ENCODE measurements at places on chromosomes 6 and 20.

DNA sequence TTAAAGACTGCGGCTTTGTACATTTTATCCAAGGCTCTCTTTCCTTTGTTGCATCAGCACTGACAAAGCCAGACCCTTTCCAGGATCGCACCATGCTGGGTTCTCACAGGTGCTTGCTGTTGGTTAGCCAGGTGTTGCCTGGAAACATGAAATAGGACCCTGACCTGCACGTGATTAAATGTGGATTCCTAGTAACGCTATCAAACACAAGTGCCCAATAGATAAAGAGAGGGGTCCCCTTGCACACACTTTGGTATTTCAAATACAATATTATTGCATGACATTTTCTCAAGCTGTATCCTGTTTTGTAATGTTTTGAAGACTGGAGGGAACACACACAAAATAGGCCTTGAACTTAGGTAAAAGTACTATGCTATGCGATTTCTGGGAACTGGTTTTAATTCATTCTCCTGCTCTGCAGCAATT lies 73.3 kb downstream of the AKAP12 start:
- DNase-seq, result no peak

GRCh38 chr6:95905132-95905531 lies 110.6 kb upstream of the FUT9 start:
- DNase-seq, result no peak

DNA sequence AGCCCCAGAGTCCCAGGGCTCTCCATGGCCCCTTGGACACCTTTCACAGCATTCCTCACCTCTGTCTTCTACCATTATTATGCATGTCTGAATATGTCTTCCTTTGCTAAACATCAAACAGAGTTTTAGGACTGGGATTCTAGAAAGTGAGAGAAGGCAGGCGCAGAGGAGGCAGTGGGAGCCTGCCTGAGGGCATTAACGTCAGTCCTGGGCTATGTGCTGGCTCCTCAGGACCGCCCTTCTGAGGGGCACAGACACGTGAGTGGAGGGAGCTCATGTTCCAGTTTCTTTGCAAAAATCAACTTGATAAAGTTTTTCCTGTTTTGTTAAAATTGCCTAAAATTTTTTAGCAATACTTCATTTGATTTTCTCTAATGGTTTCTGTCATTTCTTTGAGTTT lies 38.0 kb downstream of the C6orf15 start:
- DNase-seq, result no peak

GRCh38 chr6:45956176-45956575 lies 59.5 kb downstream of the CLIC5 start:
- DNase-seq, result no peak

- DNase-seq, result no peak
Observed at GRCh38 chr6:21109391-21110178, 484.0 kb upstream of the SOX4 start.

- DNase-seq, result no peak
Observed at GRCh38 chr20:5780846-5781217, 30.6 kb downstream of the SHLD1 start.

DNA sequence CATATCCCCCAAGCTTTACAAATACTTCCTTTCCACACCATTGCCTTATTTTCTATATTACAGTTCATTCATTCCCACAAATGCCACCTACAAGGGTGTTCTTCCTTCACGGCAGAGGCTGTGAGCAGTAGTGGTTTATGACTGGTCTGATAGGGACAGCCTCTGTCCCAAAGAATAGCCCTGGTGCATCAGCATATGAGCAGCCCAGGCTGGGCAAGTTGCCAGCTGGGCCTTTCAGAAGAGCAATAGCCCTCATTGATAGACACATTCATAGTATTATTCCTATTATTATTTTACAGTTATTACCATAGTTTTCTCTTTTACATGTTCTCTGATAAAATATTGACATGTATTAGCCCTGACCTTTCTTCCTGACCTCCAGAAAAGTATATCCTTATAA lies 149.9 kb downstream of the MMS22L start:
- no peak for DNase-seq

DNA sequence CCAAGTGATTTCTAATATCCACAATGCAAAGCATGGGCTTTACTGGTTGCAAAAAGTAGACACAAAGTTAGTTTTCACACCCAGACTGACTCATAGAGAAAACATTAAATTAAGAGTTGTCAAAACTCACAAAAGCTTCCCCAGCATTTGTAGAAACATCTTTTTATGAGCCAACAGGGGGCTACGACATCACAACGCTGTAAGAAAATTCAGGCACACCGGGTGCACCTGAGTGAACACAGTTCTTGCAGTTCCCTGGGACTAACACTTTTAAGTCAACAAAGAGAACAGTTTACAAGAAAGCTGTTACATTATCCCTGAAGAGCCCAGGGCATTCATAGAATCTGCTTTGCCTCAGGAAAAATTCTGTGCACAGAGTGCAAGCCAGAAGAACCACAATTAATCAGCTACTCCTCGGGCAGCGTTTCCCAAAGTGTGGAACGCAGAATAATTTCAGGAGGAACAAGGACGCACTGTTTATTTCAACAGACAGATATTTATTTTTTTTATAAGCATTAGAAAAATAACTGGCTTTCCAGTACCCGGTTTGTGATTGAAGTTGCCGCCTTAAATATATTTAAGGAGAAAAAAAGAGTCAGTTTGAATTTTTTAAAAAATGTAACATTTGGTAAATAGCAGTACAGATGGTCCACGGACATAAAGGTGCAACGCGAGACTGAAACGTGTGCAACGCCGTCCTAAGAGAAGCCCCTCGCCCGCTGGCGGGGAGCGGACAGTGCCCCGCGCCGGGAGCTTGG lies 1.2 kb downstream of the NCOA5 start:
- no peak for DNase-seq

- DNase-seq, result no peak
Observed at GRCh38 chr6:101826269-101826668, 432.8 kb downstream of the GRIK2 start.

GRCh38 chr20:31542201-31542842 lies 28.1 kb downstream of the HM13 start:
- DNase-seq, result no peak

DNA sequence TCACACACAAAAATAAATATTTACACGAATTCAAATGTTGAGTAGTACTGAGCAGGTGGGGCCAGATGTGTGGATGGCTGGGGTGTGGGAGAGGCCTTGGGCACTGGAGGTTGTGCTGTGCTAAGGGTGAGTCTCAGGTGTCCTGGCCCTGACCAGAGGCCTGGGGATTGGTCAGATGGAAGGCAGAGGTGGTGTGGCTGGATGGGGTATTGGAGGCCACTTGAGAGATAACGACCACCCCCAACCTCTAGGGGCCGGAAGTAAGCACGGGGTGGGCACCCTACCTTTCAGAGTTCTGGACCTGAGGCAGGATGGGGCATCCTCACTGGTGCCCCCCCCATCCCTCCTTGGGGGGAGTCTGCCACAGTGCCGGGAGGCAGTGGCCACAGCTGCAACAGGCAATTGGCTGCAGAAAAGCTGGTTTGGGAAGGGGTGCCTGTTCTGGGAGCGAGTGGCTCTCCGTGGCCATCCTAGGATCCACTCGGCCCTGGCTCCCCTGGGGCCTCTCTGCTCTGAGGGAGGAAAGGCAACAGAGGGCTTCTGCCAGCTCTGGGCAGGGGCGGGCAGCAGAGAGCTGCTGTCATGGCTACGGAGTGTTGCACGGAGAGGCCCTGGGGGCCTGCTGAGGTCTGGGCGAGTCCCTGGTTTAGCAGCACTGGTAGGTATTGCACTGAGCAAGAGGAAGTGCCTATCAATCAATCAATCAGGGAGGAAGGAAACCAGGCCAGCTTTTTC lies 87.6 kb downstream of the ASXL1 start:
- no peak for DNase-seq

GRCh38 chr6:24069526-24069925 lies 56.5 kb upstream of the NRSN1 start:
- DNase-seq, result no peak

GRCh38 chr20:41553142-41553879 lies 64.9 kb downstream of the CHD6 start:
- DNase-seq, result no peak

DNA sequence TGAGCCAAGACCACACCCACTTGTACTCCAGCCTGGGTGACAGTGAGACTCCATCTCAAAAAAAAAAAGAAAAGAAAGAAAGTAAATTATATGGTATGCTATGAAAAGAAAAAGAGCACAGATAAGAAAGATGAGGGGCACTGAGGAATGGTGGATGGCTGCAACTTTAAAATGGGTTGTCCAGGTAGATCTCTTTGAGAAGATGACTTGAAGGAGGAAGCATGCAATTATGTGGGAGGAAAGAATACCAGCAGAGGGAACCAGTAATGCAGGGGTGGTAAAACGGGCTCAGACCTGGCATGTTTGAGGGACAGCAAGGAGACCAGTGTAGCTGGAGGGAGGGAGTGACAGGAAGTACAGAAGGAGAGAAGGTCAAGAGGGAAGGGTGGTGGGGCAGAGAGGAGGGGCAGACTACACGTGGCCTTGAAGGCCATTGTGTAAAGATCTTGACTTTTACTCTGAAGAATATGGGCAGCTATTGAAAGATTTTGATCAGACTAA lies 22.3 kb downstream of the LINC00237 start:
- no peak for DNase-seq

- DNase-seq, result no peak
Observed at GRCh38 chr6:144782634-144783033, 497.5 kb downstream of the UTRN start.

DNA sequence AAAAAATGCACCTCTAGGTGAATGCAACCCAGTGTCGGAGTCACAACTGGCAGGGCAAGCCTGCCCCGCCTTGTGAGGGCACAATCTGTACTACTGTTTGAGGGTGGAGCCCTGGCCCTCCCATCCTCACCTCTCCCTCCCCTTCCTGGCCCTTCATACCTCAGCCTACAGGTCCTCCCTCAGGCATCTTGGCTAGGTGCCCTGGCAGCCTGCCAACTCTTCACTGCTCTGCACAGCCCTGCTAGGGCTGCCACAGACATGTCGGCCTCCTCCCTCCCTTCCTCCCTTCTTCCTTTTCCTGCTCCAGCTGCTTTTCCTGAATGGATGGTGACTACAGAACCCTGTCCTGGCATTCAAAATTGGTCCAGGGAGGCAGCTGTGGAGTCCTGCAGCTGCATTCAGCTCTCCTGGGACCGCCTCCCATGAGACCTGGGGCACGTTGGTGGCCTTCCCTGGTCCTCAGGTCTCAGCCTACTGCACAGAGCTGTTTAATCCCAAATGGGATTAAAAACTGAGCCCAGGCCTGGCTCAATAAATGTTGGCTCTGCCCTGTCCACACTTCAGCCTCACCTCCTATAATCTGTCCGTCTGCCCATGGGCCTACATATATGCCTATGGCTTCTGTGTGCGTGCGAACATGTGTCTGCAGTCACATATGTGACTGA lies 52.7 kb downstream of the CDH22 start:
- peak; percentile 2 for DNase-seq

- DNase-seq, result no peak
Observed at GRCh38 chr20:36319356-36320260, 13.5 kb downstream of the DLGAP4 start.

DNA sequence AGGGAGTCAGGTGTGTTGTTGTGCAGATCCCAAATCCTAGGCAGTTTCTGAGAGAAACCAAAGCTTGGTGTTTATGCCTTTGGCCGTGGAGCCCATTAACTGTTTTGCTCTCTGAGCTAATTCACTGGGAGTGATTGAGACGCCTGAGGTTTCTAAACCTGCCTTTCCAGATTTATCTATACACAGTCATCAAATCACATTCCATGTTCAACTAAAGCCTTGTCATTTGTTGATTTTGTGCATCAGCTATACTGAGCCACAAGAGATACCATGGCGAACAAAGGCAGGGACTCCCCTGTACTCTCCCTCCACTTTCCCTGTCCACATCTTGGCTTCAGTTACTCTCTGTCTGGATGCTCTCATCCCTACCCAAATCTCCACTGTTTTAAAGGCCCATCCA lies 229.7 kb upstream of the PMEPA1 start:
- no peak for DNase-seq

DNA sequence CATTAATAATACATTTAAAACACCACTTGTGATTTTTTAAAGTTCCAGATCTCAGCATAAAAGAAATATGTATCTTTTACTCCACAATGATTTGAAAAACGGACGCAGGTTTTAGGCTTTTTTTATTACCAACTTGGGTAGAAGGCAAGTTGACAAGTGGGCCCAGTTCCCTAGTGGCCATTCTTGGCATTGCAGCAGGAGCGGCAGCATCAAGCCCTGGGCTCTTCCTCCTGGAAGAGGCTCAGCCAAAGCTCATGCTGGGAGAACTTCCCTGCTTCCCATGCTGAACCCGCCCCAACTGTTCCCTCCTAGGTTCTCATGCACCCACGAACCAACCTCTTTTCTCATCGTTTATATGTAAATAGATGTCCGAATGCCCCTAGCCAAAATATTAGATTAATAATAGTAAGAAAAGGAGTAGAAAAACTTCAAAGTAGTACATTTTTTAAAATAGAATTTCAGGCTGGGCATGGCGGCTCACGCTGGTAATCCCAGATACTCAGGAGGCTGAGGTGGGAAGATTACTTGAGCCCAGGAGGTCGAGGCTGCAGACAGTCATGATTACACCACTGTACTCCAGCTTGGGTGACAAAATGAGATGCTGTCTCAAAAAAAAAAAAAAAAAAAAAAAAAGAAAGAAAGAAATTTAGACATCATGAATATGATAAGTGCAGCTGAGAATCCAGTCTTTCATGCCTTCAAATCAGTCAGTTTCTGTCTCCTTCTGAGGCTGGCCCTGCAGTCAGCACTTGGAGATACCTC lies 18.2 kb upstream of the MYB start:
- peak; percentile 53 for DNase-seq

DNA sequence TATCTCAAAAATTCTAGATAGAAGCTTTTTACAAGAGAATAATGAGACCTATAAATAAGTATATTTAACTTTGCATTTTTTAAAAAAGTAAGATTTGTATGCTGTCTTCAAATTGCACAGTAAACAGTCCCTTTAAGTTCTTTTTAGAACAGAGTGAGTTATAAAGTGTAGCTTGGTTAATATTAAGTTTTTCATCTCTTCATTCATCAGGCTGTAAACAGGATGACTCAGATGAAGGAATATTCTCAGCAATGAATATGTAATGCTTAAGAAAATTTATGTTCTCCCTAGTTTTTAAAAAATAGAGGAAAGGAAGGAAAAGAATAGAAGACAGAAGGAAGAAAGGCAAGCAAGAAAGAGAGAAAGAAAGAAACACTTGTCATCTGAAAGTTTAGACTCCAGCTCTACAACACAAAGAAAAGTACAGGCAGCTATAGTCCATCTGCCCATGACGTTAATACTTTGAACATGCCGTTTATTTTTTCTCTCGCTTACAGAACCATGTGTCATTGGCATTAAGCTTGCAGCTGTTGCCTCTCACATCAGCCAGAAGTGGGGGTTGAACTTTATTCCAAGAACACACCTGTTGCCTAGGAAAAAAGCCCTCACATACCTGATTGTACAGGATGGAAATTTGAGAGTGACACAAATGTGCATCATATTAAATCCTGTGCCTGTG lies 36.1 kb downstream of the CAP2 start:
- DNase-seq, result no peak

All from CD4-positive, alpha-beta T cell treated with Interleukin-12 subunit alpha and Interleukin-12 subunit beta, for 1 hour (primary cell).